ENCODE measurements at places on chromosomes 1 and 21.

GRCh38 chr1:100349246-100349645 is 3.1 kb upstream of the CDC14A start:
- DNase-seq = no peak

- peak; percentile 36 for DNase-seq
Observed at GRCh38 chr1:164728719-164729118, 169.7 kb downstream of the PBX1 start.

DNA sequence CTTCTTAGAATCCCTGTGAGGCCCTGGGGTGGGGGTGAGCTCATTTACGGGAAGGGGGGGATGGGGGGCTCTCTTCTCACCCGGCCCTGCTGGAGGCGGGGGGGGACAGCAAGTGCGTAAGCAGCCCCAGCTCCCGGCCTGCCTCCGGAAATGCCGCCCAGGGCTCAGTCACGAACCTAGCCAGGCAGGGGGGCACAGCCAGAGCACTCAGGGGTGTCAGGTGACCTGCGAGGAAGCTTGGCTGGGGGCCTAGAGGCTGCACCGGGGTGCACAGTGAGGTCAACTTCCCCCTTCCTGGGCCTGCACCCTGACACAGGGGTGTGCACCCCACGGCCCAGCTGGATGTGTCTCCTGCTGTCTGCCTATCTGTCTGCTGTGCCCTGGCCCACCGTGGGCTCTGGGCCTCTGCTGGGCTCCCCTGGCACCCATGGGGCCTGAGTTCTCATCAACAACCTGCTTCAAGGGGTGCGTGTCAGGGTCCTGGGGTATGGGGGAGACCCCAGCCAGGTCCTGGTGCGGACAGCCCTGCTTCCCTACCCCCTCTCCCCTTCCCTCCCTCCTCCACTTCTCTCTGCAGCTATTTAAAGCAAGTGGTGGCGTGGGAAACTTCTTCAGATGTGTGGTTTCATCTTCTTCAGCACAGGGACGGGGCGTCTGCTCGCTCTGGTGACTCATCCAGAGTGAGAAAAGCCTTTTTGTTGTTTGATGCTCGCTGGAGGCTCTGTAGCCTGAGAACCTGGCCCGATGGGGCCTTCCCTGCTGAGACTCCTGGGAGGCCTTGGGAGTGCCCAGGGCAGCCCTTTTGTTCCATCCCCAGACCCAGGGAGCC is 92.5 kb upstream of the RUNX3 start:
- peak; percentile 99 for DNase-seq

DNA sequence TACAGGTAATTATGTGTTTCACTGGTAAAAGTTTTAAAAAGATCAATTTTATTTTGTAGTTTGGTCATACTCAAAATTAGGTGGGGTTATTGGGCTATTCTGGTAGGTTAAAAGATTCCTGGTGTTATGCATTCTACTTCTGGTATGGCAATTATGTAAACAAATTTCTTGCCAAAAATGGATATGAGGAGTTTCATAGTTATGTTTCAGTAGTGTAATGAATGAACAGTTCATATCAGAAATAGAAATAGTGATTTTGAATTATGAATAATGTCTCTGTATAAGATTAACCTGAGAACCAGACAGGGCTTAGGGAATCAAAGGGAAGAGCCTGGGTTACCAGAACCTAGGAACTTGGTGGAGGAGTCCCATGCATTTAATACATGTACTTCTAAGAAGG is 15.9 kb downstream of the ATF6 start:
- peak; percentile 71 for DNase-seq

DNA sequence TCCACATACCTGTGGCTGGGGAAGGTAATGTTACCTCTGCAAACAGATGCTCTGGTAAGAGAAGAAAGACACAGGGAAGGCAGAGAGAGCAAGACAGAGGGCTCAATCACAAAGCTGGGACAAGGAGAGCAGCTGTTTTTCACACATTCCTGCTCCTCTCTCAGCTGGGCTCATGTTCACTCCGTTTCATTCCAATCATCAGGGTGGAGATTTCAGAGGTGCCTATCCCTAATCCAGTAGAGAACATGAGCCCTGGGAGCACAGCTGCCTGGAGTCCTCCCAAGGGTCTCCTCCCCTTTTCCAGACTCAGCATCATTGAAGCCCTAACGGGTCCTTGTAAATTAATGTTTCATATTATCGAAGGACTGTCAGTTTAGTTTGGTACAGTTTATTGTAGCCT is 19.4 kb downstream of the GADD45A start:
- DNase-seq = no peak

DNA sequence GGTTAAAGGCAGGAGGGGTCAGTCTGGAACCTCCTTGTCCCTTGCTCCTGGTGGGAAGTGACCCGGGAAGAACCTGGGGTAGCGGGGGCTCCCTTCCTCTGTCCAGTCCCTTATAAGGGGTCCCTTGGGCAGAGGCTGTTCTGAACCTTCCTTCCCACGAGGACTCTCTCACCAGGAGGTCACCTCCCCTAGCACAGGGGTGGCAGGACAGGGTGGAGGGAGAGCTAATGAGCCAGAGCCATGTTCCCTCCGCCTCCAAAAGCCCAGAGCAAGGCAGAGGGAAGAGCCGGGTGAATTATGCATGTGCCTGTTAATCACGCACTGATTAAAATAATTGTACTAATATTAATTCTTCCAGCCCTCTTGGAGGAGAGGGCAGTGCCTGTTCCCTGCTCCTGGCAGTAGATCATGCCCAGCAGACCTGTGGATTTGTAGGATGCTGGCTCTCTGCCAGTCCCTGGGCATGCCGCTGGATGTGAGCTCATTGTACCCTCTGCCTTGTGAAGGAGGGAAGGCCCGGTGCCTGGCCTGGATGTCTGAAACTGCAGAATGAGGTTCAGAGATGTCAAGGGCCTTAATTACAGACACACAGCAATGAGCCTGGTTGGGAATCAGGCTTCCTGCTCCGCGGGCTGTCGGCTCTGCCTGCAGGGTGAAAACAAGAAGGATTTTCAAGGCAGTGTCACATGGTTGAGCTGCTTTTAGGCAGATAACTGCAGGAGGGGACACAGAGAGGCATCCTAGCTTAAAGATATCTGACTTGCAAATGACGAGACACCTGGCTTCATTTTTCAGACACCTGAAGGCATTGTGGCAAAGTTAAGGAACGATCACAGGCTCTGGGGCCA is 68.2 kb downstream of the IGSF21 start:
- DNase-seq = no peak

GRCh38 chr1:229768232-229768631 is 142.2 kb downstream of the URB2 start:
- no peak for DNase-seq

DNA sequence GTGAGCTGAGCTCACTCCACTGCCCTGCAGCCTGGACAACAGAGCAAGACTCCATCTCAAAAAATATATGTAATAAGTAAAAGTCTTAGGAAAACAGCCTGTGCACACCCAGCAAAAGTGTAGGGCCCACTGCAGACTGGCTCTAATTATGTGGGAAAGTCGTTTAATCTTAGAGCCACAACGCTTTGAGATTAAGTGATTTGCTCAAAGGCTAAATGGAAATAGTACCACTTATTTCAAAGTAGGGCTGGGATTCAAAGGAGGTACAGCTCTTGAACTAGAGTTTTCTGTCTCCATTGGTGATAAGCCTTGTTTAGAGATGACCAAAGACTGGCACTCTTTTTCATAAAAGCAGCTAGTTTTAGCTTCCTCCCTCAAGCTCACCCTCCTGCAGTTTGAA is 2.2 kb downstream of the TACSTD2 start:
- no peak for DNase-seq

GRCh38 chr1:201092738-201093137 is 19.5 kb downstream of the CACNA1S start:
- no peak for DNase-seq

GRCh38 chr1:97334454-97334853 is 586.4 kb downstream of the DPYD start:
- DNase-seq = peak; percentile 90

DNA sequence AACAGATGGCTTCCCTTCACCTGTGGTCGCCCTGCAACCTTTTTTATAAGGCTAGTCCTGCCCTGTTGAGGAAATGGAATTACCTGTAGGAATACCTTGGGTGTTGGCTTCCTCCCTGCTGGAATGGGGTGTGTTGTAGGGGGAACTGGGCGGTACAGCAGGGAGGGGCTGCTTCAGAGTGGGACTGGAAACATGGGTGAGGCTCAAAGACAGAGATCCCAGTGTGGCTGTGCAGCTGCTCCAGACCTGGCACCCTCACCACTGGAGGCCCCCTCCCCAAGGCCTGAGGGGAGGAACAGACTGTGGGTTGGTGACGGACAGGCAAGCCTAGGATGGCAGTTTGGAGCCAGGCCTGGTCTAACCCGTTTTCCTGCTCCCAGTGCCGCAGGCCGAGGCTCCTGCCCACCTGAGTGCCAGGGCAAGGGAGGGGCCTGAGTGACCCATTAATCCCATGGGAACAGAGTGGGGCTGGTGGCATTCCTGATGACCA is 4.5 kb downstream of the EFNA3 start:
- no peak for DNase-seq

DNA sequence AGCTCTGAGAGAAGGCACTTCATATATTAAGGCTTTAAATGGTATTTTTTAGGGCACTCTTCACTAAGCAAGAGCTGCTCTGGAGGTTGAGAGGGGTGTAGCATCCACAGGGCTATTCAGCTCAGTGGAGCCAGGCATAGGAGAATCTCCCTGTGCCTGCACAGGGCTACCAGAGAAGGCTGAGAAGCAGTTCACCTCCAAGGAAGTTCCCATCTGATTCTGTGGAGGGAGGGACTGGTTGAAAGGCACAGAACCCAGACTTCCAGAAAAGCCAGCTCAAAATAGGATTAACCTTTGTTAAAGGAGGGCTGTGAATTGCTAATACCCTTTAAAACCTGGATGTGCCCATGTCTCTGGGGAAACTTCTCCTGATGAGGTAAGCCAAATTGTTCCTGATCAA is 304.5 kb downstream of the TTLL7 start:
- DNase-seq = no peak

DNA sequence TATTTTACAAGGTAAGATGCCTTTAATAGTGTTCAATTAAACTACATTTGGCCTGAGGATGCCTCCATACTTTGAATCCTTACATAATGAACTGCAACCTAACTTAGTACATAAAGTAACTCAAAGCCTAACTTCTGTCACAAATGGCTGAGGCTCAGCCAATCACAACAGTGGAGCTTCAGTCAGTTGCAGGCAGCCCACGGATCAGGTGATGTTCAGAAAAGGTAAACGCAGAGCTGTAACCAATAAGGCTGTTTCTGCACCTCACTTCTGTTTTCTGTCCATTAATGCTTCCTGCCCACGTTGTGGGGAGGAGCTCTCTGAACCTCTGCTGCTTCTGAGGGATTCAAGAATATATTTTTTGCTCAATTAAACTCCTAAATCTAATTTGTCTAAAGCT is 94.8 kb upstream of the KIAA0040 start:
- no peak for DNase-seq

DNA sequence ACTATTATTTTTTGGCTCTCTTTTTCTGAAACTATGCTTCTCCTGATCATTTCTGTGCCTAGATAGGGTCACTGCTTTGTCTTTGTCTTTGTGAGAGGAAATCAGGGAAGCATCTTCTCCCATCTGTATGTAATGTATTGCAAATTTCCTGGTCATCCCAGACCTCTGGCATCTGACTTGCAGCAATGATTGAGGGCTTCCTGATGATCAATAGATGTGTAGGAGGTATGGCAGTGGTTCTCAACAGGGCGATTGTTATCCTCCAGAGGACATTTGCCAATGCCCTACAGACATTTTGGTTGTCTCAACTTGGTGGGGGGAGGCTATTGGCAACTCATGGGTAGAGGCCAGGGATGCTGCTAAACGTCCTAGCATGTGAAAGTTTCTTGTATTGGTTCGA is 64.7 kb downstream of the RGL1 start:
- DNase-seq = no peak

DNA sequence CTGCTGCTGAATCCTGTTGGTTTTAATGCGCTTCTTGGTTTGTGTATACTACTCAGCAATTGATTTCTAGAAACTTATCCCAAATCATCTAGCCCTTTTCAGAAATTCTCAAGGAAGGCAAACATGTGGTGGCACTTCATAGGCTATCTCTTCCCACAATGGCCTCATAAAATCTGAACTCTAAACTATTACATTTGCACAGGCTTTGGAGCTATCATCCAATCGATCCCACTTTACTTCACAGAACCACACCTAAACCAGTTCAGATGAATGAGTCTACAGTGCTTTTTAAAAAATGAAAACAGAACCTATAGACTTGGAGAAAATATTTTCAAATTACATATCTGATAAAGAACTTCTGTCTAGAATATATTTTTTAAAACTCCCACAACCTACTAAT is 6.9 kb downstream of the STYXL2 start:
- no peak for DNase-seq

DNA sequence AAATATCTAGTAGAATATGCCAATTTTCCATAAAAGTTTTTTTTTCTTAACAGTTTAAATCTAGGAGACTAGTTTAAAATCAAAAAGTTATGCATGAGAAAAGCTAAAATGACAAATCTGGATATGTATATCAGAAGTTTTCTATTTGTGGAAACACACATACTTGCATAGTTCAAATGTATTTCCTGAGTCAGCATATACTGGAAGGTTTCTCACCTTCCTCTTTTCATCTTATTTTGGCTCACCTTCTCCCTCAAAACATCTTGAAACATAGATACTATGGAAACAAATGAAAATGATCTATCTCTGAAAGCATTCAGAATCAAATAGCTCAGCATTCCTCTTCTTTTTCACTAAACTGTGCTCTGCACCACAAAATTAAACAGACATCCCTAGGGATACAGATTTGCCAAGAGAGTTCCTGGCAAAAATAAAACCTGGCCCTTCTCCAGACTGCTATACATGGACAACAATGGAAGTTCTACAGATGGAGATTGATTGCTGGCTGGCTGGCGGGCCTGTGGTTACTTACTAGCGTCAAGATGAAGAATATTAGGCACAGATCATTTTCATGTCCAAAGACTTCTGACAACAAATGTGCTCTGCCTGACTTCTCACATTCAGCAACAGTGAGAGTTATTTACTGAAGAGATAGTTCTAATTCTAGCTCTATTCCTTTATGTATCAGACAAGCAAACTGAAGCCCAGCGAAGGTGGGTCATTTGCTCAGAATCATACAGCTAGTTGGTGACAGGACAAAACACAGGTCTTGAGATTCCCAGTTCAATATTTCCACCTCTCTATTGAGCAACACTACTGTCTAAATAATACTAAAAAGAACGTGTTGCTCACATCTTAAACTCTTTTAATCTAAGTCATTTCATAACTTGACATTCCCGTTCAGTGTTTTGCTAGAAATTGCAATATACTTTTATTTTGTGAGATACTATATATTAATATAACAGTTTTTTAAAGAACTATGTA is 26.6 kb downstream of the DIPK1A start:
- DNase-seq = peak; percentile 93

DNA sequence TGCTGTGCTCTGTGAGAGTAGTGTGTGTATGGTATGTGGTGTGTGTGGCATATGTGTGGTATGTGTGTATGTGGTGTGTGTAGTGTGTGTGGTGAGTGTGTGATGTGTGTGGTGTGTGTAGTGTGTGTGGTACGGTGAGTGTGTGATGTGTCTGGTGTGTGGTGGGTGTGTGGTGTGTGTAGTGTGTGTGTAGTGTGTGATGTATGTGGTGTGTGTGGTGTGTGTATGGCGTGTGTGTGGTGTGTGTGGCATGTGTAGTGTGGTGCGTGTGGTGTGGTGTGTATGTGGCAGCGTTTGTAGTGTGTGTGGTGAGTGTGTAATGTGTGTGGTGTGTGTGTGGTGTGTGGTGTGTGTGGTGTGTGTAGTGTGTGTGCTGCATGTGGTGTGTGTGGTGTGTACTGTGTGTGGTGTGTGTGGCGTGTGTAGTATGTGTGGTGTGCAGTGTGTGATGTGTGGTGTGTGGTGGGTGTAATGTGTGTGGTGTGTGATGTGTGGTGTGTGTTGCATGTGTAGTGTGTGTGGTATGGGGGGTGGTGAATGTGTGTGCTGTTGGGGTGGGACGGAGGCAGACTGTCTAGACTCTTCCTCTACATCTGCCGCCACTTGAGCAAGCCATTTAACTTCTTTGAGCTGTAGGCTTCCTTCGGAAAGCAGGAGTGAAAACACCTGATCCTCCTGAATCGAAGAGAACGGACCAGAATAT is 33.5 kb downstream of the GPA33 start:
- no peak for DNase-seq

Data from fibroblast of skin of back (primary cell).